ENCODE measurements at places on chromosomes 1 and 21. TPM values are rescaled to one million over a fixed set of nuclear protein-coding genes. Genes with fewer than 3 reads are reported as not detected.

- DNase-seq: no peak
- no peaks in the 10 kb centered on the region for H3K36me3 ChIP-seq
- H3K4me3 ChIP-seq: no peak overlapping the region
- peak overlapping the region; percentile 4 for H3K27ac ChIP-seq
Observed at GRCh38 chr1:234975122-234975940, 153.3 kb downstream of the TOMM20 start.

GRCh38 chr1:91827459-91828321, 58.3 kb downstream of the TGFBR3 start:
- H3K4me3 ChIP-seq: peak overlapping the region; percentile 7
- peak overlapping the region; percentile 75 for H3K27ac ChIP-seq
- H3K4me1 ChIP-seq: peaks cover 100% of the 10 kb centered on the region
- H3K27me3 ChIP-seq: peaks cover 2% of the 10 kb centered on the region

GRCh38 chr1:160997323-160998038, 23.5 kb downstream of the F11R start:
- peak overlapping the region; percentile 58 for H3K27ac ChIP-seq
- no peaks in the 10 kb centered on the region for H3K27me3 ChIP-seq

- no peak overlapping the region for H3K27ac ChIP-seq
- DNase-seq: no peak
- H3K4me1 ChIP-seq: peaks cover 10% of the 10 kb centered on the region
- H3K27me3 ChIP-seq: no peaks in the 10 kb centered on the region
- H3K4me3 ChIP-seq: no peak overlapping the region
- peaks cover 2% of the 10 kb centered on the region for H3K36me3 ChIP-seq
Observed at GRCh38 chr1:110004583-110004982, 20.0 kb downstream of the AHCYL1 start.

DNA sequence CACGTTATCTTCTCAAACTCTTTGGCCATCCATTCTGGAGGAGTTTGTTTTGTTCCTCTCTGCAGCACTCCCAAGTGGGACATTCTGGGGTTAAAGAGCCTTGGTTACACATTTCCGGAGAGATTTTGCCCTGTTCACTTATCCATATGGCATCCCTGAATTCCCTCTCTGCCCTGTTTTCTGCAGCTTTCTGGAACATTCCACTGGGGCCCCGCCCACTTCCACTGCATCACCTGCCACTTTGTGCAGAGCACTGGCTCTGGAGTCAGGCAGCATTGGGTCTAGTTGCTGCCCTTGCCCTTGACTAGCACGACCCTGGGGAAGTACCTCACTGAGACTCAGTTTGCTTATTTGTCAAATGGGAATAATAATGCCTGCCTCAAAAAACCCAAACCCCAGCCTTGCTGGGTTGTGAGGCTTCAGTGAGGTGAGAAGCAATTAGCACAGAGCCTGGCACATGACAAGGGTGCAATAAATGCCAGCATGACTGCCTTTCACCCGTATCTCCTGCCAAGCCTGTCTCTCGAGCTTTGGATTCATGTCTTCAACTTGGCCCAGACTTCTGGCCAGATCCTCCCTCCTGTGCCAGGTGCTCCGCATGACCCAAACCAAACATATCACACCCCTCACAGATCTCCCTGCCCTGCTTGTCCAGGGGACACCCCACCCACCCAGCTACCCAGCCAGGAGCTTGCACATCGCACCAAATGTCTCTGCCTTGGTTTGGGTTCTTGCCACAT, 38.3 kb downstream of the IL6R start:
- no peaks in the 10 kb centered on the region for H3K36me3 ChIP-seq
- H3K4me3 ChIP-seq: no peak overlapping the region
- H3K27ac ChIP-seq: no peak overlapping the region
- H3K27me3 ChIP-seq: peaks cover 14% of the 10 kb centered on the region
- H3K4me1 ChIP-seq: peaks cover 18% of the 10 kb centered on the region

DNA sequence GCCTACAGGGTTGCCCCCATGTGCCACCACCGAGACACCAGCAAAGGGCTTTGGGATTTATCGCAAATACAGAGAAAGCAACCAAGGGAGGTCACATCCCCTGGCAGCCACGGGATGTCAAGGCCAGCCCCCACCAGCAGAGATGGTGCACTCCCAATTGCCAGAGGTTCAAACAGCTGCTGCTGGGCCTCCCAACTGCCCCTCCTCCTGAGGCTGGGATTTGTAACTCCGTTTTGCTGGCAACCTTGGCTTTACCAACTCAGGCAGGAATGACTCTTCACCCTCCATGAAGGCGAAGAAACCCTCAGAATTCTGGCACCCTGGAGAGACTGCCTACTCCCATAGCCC, 11.6 kb downstream of the TMEM53 start:
- peak overlapping the region; percentile 16 for H3K27ac ChIP-seq
- no peak overlapping the region for H3K4me3 ChIP-seq
- no peak for DNase-seq
- peaks cover 6% of the 10 kb centered on the region for H3K4me1 ChIP-seq

- H3K27ac ChIP-seq: no peak overlapping the region
- H3K4me3 ChIP-seq: no peak overlapping the region
- H3K4me1 ChIP-seq: no peaks in the 10 kb centered on the region
- peaks cover 10% of the 10 kb centered on the region for H3K27me3 ChIP-seq
- no peak for DNase-seq
Observed at GRCh38 chr1:203898458-203899352, 37.3 kb downstream of the SNRPE start.

DNA sequence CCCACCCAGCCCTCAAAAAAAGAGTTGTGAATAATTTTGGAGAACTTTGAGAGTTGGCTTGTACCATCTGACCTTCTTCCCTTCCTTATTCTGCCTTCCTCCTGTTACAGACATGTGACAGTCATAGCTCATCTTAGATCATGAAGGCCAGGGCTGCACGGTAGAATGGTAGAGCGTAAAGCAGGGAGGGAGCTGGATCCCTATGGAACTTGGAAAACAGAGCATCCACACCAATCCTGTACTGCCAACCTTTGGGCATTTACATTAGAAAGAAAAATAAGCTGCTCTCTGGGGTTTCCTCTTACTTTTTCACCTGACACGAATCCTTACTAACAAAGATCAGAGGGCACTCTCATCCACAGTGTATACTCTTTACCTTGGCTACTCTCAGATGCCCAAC, 121.5 kb downstream of the GPR52 start:
- H3K36me3 ChIP-seq: peaks cover 4% of the 10 kb centered on the region
- H3K27me3 ChIP-seq: no peaks in the 10 kb centered on the region
- H3K27ac ChIP-seq: peak overlapping the region; percentile 54

- no peak for DNase-seq
- H3K4me3 ChIP-seq: no peak overlapping the region
- no peak overlapping the region for H3K27ac ChIP-seq
- no peaks in the 10 kb centered on the region for H3K4me1 ChIP-seq
- no peaks in the 10 kb centered on the region for H3K36me3 ChIP-seq
Observed at GRCh38 chr1:247467129-247467528, 9.2 kb upstream of the OR2B11 start.

DNA sequence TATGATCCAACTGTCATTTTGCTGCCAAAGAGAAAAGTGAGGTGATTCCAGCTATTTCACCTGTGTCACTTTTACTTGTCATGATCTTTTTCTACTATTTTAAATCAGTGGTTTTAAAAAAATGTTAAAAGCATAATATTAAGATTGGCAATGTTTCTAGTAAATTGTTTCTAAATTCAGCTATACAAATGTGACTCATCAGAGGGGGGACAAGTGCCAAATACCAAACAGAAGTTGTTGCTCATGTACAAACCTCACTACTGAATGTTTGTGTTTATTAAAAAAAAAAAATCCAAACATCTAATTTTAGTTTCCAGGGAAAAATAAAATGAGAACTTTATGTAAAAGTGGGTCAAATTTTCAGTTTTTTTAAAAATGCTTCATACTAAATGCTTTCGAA, 346.2 kb upstream of the SNX7 start:
- H3K27ac ChIP-seq: no peak overlapping the region
- H3K27me3 ChIP-seq: peaks cover under 1% of the 10 kb centered on the region
- no peak overlapping the region for H3K4me3 ChIP-seq
- no peak for DNase-seq
- H3K36me3 ChIP-seq: no peaks in the 10 kb centered on the region

GRCh38 chr1:107184888-107185287, 44.0 kb downstream of the NTNG1 start:
- no peak for DNase-seq
- H3K4me3 ChIP-seq: no peak overlapping the region
- no peak overlapping the region for H3K27ac ChIP-seq
- H3K36me3 ChIP-seq: no peaks in the 10 kb centered on the region
- H3K27me3 ChIP-seq: no peaks in the 10 kb centered on the region

DNA sequence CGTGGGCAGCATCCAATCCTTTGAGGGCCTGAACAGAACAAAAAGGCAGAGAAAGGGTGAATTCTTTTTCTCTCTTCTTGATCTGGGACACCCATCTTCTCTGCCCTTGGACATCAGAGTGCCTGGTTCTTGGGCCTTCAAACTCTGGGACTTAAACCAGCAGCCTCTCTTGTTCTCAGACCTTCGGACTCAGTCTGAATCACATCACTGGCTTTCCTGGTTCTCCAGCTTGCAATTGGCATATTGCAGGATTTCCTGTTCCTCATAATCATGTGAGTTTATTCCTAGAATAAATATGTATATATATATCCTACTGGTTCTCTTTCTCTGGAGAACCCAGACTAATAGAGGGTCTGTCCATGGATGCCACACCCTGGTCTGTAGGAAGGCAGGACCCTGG, 16.3 kb upstream of the TENT5C start:
- no peaks in the 10 kb centered on the region for H3K4me1 ChIP-seq
- no peak overlapping the region for H3K4me3 ChIP-seq
- no peaks in the 10 kb centered on the region for H3K36me3 ChIP-seq
- DNase-seq: no peak
- peaks cover 1% of the 10 kb centered on the region for H3K27me3 ChIP-seq
- H3K27ac ChIP-seq: no peak overlapping the region

The UQCRH gene
- 252 TPM for polyA plus RNA-seq

The NTNG1 gene
- polyA plus RNA-seq: not detected

The ERVH48-1 gene
- polyA plus RNA-seq: not detected

The FCRL1 gene
- polyA plus RNA-seq: 0.39 TPM

All from immature natural killer cell (primary cell).